NCI-H345 (cell line): ENCODE measurements at places on chromosomes 13 and 19.

- no peak for DNase-seq
These were observed 641.6 kb upstream of the PCDH20 start for GRCh38 chr13:62057286-62057685.

DNA sequence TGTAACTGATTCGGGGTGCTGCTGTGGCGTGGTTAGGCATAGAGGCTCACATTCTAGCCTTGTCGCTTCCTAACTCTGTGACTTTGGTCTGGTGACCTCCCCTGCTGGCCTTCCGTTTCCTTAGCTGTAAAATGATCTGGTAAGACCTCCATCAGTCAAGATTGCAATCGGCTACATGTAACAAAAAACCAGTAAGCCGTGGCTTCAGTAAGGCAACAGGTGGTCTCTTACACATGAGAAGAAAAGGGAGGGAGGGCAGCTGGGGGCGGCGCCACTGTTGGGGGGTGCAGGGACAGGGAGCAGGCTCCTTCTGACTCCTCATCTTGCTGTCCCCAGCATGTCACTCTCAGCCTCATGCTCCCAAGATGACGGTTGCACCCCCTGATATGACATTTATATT lies 148.0 kb downstream of the SIPA1L3 start:
- DNase-seq: no peak

DNA sequence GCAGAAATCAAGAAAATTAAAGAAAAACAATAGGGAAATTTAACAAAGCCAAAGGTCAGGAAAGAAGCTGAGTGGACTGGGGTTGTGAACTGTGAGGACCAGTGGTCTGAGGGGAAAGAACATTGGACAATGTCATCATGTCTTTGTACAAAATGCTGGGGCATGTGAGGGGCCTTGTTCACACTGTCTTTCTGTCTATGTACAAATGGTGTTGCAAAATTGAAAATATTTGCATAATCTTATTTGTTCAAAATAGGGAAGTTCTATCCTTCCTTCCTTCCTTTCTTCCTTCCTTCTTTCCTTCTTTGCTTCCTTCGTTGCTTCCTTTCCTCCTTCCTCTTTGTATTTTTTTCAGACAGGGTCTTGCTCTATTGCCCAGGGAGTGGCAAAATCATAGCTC lies 79.2 kb upstream of the SCEL start:
- no peak for DNase-seq

DNA sequence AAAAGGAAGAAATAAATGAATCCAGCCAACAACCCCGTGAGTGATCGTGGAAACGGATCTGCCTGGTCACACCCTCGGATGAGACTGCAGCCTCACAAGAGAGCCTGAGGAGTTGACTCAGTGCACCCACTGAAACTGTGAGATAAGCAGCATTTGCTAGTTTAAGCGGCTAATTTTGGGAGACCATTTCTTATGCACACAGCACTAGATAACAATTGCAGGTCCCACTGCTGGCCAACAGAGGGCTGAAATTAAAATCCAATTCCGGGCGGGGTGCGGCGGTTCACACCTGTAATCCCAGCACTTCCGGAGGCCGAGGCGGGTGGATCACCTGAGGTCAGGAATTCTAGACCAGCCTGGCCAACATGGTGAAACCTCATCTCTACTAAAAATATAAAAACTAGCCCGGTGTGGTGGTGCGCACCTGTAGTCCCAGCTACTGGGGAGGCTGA lies 3.6 kb downstream of the UQCR11 start:
- DNase-seq: no peak

DNA sequence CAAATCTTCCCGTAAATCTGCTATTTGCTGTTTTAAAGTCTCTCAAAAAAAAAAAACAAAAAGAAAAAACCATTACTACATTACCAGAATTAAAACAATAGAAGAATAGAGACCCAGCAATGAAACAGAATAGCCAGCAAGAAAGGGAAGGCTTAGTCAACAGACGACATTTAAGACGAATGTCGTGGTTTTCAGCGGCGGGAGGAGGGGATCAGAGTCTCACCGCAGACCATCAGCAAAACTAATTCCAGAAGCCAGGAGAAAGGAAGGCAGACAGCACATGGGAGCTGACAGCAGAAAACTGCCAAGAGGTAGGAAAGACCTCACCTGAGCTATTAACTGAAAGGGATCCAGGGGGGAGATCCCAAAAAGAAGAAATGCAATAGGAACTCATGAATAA lies 128.9 kb downstream of the RNF17 start:
- DNase-seq: no peak

- peak; percentile 72 for DNase-seq
These were observed at the start of gene ZBTB7A for GRCh38 chr19:4066682-4067395. Gene ZBTB7A, minus strand, starts transcription at chr19:4066899. Its CDS starts 11,667 bp downstream, at chr19:4055232.

GRCh38 chr19:572743-573518 lies 535 bp downstream of the BSG start:
- peak; percentile 35 for DNase-seq

DNA sequence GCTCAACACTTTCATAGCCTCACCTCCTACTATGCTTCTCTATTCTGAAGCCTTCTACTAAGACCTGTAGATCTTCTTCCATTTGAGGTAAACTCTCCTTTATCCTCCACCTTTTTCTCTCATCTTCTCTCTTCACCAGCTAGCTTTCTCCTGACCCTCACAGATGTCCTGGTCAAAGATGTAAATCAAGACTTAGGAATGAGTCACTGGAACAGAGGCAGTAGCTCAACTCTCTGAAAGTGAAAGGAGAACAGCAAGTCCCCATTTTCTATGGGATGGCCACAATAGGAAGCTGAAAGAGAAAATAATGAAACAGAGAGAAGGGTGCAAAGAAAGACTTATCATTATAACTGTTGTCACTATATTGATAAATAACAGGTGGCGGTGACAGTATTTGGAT lies 86.1 kb upstream of the DOCK9 start:
- no peak for DNase-seq

DNA sequence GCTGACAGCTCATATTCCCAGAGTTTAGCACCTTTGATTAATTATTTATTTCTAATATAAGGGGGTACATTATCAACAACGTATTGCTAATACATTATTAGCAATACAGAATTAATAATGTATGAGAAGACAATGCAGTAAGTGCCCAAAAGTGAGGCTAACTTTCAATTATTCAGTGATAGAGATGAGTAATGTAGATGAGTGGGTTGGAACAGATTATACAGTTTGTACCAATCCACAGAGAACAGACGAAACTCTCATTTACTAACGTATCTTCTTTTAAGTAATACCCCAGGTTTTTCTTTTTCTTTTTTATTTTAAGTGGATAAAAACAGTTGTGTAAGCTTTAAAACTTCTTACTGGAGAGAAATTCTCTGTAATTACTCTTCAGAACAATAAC lies 36.7 kb upstream of the RBM26 start:
- DNase-seq: no peak

GRCh38 chr19:28567834-28568233 lies 645.1 kb downstream of the UQCRFS1 start:
- DNase-seq: no peak

DNA sequence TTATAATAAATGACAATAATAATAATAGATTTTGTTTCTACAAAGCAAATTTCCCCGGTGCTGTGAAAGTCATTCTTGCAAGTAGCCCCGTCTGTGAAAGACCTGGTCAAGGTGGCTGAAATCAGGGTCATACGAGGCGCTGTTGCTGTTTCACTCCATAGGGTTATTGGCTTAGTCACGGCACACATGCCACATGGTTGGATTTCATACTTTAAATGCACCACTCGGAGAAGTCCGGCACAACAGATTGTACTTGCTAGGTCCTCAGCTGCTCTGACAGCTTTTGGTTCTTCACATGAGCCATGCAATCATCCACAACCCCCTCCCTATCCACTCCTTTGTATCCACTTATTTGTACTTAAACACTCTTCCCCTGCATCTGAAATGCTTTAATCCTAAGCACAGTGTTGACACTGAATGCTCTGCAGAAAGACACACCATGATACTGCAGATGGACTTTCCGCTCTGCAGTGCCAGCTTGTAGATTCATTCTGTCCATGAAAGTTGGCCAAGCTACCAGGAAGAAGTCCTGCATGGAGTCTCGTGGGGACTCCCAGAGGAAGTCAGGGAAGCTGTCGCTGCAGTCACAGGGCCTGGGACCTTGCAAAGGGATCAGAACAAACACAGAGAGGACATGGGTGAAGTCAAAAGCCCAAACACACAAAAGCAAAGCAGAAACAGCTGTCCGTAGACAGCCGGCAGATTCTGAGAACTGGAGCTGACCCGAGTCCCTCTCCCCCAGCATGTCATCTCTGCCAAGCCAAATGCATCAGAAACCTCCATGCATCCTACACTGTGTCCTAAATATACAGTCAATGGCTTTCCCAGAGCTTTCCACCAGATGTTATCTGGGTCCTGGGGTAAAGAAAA lies 124.6 kb downstream of the COL4A2 start:
- DNase-seq: no peak

GRCh38 chr13:48492096-48492440 lies 40.8 kb downstream of the RCBTB2 start:
- no peak for DNase-seq

DNA sequence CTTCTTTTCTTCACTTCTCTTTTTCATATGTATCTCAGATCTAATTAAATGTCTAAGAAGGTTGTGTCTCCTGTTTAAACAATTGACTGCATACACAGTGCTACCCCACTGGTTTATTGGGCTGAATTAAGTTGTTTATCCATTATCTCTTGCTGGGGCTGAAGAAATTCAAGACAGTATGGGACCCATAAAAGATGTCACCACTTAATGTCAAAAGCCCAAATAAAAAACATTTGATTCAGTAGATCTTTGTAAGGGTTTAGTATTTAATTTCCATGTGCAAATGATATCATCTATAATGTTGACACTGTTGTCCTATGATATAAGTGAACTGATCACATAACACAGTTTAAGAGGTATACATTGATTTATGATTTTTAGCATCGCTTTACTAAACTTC lies 1431.9 kb upstream of the PCDH20 start:
- DNase-seq: no peak

- peak; percentile 95 for DNase-seq
These were observed at the start of gene FBXO27 for GRCh38 chr19:39032063-39032918. Gene FBXO27, minus strand, starts transcription at chr19:39032549. Its CDS starts 322 bp downstream, at chr19:39032227.

DNA sequence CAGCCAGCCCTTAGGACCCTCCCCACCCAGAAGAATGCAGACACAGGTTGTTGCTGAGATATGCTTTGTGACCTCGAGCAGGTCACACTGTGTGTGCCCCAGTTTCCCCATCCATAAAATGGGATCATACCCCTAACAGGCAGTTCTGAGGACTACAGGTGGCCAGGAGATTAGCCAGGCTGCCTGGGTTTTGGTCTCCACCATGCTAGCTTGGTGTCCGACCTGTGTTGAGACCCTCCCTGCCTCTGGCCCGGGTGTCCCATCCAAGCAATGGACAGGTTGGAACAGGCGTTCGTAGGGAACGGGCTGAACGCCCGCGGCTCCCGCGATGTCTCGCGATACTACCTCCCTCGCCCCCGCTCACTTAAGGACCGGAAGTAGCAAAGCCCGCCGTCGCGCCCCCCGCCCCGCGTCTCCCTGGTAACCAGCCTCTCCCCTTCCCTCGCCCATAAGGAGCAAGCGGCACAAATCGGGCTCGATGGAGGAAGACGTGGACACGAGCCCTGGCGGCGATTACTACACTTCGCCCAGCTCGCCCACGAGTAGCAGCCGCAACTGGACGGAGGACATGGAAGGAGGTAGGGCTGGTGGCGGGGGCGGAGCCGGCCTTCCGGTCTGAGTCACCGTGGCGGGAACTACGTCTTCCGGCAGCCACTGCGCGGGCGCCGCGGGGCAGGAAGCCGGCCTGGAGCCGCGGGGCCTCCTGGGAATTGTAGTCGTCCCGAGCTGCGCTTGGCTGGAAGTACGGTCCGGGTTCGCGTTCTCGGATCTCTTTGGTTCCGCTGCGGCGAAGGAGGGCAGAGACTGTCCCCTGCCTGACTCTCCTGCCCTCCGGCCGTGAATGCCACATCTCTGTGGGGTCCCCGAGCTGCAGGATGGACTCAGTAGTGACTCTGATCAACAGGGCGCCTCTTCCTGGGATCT lies 45.4 kb downstream of the SMIM24 start:
- peak; percentile 98 for DNase-seq

- DNase-seq: no peak
These were observed 192.6 kb upstream of the KL start for GRCh38 chr13:32823597-32823996.

DNA sequence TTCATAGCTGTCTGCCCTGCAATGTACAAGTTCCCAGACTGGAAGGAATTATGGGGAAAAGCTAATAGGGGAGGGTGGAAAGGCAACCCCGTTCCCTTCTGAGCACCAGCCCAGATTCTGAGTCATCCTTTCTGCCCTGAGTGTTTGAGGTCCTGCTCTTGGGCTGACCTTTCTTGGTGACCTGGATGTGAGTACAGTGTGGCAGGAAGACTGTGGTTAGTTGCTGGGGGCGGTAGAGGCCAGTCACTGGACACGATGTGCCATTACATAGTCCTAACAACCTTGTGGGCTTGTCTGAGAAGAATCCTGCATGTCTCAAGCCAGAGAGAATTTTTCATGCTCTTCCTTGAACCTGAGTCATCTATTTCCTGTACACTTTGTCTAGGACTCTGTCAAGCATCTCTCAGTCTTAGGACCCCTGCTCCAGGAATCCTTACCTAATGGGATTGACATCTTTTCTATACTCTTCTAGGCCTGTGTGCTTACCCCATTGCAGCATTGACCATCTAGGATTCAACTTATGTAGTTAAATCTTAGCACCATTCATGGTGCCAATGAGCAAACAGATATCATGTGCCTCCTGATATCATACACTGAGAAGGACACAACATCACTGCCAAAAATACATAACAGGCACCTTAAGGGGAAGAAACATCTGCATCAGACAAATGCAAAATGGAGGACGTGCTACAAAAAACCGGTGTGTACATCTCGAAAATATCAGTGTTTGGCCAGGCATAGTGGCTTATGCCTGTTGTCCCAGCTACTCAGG lies 8.1 kb upstream of the ANGPTL4 start:
- no peak for DNase-seq

- DNase-seq: no peak
These were observed 425.5 kb downstream of the PCDH20 start for GRCh38 chr13:60990032-60990733.

GRCh38 chr19:1113030-1113985 lies 9.5 kb downstream of the GPX4 start:
- peak; percentile 49 for DNase-seq

DNA sequence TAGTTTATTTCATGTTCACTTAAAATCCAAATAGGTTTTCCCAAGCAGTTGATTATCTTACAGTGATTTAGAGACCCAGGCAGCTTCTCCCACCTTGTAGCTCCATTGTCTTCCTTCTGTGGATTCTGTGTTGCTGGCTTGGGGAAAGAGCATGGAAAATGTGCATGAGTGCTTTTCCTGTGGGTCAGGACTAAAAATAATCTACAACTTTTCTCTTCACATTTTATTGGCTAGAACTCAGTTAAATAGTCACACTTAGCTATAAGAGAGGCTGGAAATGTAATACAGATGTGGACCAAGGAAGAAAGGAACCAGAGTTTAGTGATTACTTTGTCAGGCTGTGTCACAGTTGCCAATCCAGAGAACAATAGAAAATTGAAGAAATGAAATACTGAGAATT lies 198.8 kb downstream of the NBEA start:
- no peak for DNase-seq
